ENCODE measurements at places on chromosomes 7 and 10. TPM values are rescaled to one million over a fixed set of nuclear protein-coding genes. Genes with fewer than 3 reads are reported as not detected.
A peak's percentile ranks its signal among the peaks of the same experiment; 100 is the strongest.

DNA sequence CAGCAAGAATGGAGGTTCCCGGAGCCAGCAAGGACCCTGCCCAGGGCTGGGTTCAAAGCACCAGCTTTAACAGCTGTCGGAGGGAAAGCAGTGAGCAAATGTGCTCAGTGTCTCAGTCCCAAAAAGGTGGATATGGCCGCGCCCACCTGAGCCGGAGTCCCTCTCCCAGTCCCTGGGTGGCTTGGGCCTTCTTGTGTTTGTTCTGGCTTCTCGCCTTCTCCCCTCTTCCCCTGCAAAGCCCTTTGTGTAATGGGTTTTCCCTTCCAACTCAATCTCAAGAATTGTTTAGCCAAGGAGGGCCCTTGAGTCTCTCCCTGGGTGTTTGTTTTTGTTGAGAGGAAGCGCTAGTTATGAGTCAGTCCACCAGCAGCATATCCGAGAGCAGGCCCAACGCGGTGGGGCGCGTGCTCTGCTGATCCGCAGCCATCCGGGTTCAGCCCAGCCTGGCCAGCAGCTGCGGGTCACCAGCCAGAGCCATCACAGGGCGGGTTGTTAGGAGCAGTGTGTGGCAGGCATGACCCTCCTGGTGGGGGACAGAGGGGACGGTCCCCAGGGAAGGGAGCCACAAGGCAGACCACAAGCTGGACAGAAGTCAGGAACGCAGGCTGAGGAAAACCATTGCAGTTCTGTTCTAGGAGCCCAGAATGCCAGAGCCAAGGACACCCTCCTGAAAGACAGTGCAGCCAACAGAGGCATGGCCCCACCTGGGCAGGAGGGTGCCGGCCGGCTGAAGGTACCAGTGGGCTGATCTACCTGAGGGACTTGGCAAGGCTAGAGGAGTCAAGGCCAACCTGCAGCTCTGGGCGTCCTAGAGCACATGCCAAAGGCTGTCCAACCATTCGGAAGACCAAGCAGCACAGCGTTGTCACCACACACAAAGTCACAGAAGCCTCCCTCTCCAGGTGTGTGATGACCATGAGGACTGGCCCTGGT is 21.3 kb downstream of the CALML3 start:
- DNase-seq: no peak

The WDR37 gene
- 6.5 TPM for polyA plus RNA-seq

DNA sequence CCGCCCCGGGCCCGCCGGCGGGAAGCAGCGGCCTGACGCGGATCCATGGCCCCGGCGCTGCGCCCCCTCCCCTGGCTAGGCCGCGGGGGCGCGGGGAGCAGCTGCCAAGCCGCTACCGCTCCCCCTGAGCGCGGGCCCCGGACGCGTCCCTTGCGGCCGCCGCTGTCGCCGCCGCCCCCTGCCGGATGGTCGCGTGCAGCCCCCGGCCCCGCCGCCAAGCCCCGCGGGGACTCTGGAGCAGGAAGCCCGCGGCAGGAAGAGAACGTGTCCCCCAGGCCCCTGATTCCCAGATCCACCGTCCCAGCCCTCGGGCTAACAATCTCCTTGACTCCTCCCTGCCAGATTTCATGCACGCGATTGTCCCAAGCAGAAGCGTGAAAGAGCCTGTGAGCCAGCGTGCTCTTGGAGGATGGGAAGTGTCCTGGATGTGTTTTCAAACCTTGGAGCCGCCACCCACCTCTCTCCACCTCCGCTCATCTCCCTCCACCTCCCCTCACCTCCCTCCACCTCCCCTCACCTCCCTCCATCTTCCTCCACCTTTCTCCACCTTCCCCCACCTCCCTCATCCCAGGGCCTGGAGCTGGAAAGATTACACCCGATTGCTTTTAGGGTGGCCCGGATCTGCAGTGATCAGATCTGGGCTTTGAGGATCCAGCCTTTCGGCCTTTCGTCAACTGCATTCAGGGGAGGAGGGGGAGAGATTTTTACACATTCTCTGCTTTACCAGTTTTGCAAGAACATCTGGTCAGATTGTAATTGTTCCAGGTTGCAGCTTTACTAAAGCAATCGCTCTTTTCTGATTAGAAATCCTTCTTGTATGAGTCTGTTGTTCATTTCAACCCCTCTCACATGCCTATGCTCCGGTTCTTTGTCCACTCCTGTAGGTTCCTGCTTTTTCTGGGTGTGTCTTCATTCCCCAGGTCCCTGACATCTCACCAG is 570 bp upstream of the PRTFDC1 start:
- no peak for DNase-seq

- no peak for DNase-seq
Observed at GRCh38 chr10:119254335-119254734, 47.0 kb downstream of the GRK5 start.

The CPA2 gene
- 0.48 TPM for polyA plus RNA-seq

GRCh38 chr7:14016950-14017349 is 27.5 kb upstream of the ETV1 start:
- DNase-seq: peak; percentile 4

The TCERG1L gene
- not detected for polyA plus RNA-seq

DNA sequence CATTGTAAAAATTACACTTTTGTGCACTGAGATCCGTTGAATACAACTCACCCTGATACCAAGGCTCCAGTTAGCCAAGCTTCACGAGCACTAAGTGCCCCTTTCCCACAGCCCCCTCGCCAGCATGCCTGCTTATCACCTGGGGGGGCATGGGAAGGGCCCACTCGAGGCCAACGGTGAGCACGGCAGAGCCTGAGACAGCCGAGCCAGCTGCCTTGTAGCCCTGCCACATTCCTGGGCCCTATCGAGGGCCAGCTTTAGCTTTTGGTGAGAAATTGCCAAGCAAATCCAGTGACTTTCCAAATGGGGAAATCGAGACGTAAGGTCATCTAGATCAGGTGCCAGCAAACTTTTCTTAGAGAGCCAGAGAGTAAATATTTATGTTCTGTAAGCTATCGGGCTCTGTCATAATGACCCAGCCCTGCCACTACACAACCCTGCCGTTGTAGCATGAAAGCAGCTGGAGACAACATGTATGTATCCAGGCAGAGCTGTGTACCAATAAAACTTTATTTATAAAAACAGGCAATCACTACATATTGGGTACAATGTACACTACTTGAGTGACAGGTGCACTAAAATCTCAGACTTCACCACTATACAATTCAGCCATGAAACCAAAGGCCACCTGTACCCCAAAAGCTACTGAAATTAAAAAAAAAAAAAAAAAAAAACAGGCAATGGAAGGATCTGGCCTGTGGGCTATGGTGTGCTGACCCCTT is 83.6 kb downstream of the FAM53B start:
- no peak for DNase-seq

DNA sequence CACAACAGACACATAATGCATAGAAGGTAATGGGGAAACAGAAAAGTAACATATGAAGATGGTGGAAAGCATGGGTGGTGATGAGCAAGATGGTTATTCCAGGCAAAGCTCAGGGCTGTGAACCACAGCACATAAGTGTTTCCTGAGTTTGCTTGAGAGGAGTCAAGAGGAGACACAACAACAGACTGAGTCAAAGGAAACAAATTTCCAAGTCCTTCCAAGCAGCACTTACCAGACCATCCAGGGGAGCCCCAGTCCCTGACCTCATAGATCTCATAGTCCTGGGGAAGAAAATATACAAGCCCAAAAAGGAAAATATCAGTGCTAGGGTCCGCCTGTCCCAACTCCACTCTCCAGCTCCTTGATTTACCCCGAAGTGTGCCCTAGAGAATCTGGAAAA is 216.6 kb upstream of the FZD1 start:
- DNase-seq: no peak

The LRRC17 gene
- 0.17 TPM for polyA plus RNA-seq

GRCh38 chr10:106528702-106529101 is 635.8 kb downstream of the SORCS1 start:
- DNase-seq: no peak

The GHRHR gene
- polyA plus RNA-seq: not detected
